GM03348 (cell line): ENCODE measurements at places on chromosomes 2 and 18.
A peak's percentile ranks its signal among the peaks of the same experiment; 100 is the strongest.

- no peak for DNase-seq
These were observed 480.7 kb upstream of the TCF4 start for GRCh38 chr18:56068701-56069100.

GRCh38 chr2:85750587-85751575, 2.9 kb upstream of the ATOH8 start:
- DNase-seq, result peak; percentile 78

DNA sequence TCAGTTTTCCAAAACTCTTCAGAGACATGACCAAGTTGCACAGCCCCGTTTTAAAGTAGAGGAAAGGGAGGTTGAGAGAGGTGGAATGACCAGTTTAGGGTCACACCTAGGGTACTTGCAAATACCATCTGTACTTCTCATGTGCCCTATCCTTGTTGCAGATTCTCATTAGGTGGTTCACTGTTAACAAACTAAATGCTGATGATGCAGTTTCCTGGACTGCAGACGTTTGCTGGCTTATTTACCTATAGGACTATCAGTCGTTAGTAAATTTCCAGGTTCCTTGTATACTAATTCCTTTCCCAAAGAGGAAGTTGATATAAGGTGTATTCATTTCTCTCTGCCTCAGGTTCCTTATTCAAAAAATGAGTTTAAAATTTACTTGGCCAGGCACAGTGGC, 1.4 kb downstream of the FARP2 start:
- no peak for DNase-seq

DNA sequence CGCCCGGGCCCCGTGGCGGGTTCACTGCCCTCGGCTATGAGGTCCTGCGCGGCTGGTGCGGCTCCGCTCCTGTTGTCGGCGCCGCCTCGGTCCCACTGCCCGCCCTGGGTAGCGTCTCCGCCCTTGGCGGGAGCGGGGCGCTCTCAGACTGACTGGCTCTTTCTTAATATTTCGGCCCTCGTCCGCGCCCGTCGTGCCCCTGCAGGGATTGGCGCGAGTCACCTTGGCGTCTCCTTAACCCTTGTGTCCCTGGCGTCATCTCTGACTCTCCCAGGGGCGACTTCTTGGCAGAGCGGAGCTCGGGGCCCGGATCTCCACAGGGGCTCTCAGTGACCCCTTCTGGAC, 1.3 kb downstream of the PTMA start:
- DNase-seq, result no peak

DNA sequence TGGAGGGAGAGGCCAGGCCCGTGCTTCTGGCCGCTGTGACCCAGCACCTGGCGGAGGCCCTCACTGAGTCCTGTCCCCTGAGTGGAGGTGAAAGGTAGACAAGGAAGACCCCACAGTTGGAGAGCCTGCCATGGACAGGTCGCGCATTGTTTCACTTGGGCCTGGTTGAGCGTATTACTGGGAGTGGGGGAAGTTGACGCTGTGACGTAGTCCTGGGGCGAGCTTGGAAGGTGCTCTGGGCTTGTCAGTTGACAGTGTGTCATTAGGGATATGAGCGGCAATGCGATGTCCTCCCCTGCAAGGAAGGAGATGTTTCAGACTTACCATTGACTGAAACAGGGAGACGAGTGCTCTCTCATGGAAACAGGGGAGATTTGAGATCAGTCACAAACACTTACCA, 127.1 kb downstream of the SH3RF3 start:
- DNase-seq, result no peak

- DNase-seq, result no peak
These were observed 26.6 kb upstream of the CATIP start for GRCh38 chr2:218329826-218330593.

DNA sequence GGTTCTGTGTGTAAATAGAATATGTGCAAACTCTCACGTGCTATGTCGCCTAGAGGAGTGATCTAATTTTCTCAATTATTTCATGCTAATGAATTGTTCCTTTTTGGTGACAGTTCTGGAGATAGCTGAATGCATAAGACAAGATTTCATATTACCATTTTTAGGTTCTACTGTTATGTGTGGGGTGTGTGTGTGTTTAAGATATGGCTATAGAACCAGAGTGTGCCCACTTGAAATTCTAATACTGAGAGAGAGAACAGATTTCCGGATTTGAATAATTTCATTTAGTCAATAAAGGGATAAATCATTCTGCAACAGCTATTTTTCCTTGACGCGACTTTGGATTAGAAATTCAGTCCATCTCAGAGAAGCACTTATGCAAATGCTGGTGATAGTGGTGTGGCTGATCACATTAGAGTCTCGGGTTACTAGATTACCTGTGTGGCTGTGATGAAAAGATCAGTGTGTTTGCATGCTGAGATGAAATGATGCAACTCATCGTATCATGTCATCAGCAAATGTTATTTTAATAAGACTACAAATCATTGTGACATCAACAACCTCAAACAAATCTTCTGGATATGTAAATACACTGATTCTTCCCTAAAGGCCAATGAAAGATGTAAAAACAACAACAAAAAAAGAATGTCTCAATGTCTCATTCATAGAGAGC, 415.9 kb downstream of the EPHA4 start:
- no peak for DNase-seq

- DNase-seq, result peak; percentile 13
These were observed 11.8 kb downstream of the PLEKHM3 start for GRCh38 chr2:208013285-208014178.

- no peak for DNase-seq
These were observed 22.1 kb downstream of the MTX2 start for GRCh38 chr2:176291335-176291734.

DNA sequence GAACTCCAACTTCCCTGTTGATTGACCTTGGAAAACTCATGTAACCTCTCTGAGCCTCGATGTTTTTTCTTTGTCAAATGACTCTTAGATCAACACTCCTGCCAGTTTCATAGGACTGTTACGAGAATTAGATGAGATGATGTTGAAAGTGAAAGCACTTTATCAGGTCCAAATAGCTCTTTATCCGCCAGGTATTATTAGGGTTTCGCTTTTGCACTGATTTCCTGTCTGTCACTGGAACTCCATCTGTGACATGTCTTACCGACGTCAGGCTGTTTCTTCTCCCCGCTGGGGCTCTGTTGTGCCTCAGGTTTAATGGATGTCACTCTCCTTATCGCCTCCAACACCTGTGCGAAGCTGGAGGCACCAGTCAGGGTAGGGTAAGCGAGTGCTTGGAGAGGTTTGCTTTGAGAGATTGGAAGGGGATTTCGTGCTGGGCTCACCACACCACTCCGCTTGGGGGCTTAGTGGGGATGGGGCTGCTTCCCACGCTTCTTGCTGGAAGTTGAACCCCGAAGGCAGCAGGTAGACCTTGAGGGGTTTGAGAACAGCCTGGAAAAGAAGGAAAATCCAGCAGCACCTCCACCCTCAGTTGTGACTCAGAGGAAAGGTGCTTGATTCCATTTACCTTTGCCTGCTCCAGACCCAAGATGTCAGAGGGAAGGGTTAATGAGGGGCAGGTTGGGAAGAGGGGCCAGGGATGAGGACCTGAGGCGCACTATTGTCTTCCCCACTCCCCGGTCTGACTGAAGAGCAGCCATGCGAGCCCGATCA, 4.3 kb downstream of the GAD1 start:
- DNase-seq, result no peak

DNA sequence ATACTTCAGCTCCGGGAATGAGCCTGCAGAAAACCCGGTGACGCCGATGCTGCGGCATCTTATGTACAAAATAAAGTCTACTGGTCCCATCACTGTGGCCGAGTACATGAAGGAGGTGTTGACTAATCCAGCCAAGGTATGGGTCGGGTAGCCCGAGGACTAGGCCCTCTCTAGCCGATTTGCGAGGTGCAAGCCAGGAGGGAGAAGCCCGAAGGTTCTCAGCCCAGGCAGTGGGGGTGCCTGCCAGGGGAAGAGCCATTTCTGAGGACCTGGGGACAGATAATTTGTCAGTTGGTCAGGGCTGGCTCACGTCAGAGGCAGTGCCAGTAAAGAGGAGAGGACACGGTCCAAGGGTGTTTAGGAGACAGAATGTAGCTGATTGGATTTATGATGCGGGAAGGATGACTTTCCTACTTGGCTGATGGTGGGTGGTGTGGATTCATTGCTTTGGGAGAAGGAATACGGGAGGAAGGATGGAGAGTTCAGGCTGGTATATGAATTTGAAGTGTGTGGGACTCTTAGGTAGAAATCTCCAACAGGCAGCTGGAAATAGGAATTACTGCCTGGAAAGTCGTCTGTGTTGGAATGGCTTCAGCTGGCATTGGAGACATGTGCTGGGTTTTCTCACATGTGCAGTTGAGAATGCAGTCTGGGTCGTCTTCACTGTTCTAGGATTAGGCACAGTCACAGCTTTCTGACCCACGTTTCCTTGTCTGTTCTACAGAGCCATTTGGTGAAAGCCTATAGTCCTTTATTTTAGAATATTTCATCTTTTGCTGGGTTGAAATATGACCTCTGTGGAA, 874 bp downstream of the NDUFAF7 start:
- peak; percentile 66 for DNase-seq

GRCh38 chr2:43226955-43227829, 786 bp upstream of the ZFP36L2 start:
- peak; percentile 82 for DNase-seq

DNA sequence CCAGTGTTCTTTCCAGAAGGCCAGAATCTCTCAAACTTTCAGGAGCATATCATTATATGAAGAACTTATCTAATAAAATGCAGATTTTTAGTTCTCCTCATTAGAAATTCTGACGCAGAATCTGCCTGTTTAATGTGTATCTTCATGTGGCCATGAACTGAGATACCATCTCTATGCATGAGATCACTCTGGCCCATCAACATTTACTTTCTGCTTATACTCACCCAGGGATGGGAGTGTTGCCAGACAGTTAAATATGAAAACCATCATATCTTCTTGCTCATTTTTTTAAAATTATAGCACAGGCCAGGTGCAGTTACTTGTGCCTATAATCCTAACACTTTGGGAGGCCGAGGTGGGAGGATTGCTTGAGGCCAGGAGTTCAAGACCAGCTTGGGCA, 60.4 kb downstream of the MAPK4 start:
- no peak for DNase-seq

DNA sequence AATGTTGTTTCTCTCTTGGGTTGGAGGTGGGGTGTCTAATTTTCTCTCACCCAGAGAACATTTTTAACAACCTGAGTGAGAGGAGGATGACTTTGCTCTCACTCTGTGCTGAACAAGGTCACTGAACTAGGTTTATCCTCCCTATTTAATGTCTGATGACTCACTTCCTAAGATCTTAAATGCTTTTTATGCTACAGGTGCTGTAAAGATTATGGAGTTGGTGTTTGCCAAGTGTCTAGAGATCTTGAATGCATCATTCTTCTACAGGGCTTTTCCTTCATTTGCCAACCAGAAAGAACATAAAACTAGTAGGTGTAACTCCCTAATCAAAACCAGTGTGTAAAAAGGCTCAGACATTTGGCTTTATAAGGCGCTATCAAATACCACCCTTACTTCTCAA, 350.5 kb upstream of the ETAA1 start:
- no peak for DNase-seq

- DNase-seq, result no peak
These were observed 288.4 kb downstream of the SOX11 start for GRCh38 chr2:5980450-5981190.

GRCh38 chr18:54229421-54230059, 5.1 kb upstream of the MBD2 start:
- no peak for DNase-seq

DNA sequence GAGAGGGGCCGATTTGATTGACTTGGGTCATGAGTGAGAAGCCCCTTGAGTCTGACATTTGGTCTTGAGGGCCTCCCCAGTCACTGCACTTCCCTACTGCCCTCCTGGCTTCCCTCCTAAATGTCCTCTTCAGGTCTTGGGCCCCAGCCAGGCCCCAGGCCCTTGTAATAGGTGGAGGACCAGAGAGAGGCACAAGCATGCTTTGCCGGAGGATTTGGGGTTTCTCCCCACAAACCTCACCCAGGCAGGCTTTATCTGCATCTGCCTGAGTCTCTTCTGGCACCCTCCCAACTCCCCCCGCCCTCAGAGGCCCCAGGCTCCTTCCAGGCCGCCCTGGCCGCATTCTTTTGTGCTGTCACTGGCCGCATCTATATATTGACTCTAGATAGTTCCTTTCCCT, 270.7 kb downstream of the HAUS1 start:
- DNase-seq, result no peak

GRCh38 chr2:16554060-16554583, 111.5 kb downstream of the CYRIA start:
- no peak for DNase-seq

DNA sequence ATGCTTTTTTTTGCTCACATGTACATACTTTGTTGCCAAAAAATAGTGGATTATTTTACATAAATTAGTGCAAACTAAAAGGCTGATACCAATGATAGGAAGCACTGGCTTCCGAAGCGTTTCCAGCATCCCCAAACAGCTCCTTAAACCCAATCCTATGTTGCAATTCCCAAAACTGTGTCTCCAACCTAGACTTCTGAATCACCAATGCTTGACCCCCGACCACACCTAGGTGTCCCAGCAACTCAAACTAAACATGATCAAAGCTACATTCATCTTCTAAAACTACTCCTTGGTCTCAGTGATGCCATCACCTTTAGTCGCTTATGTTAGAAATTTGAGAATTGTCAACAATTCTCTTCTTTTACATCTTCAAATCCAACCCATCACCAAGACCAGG, 13.4 kb downstream of the ATP8B1 start:
- no peak for DNase-seq

DNA sequence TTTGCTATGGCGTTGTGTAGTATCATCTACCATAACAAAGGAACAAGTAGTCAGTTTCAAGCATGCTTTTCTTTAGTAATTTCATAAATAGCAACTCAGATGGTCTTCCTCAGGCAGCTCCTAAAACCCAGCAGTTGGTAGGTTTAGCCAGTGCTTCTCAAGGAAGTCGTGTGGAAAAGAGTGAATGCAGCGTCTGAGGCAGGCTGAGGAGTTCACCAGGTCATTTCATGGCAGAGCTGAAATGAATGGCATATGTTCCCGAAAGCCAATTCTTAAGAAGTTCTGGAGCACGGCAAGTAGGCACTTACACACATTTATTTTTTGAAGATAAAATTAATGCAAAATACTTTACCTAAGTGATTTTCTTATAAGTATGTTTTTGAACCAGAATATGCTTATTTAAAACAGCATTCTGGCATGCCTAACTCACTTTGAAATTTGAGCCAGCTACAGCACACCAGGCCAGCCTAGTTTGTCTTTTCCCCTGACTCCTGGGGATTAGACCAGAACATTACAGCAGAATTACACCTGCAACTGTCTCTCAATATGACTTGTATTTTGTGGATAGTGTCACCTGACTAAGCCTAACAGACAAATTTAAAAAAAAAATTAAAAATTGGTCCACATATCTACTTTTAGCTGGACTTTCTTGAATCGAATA, 62.2 kb downstream of the OSBPL6 start:
- no peak for DNase-seq

- DNase-seq, result peak; percentile 44
These were observed 1364.0 kb upstream of the NRXN1 start for GRCh38 chr2:52395912-52396311.

- DNase-seq, result peak; percentile 84
These were observed 35.3 kb upstream of the PPP1CB start for GRCh38 chr2:28716265-28716865.

- no peak for DNase-seq
These were observed 136.3 kb downstream of the ZEB2 start for GRCh38 chr2:144383571-144384100.
